ENCODE measurements at places on chromosomes 2 and 18.

DNA sequence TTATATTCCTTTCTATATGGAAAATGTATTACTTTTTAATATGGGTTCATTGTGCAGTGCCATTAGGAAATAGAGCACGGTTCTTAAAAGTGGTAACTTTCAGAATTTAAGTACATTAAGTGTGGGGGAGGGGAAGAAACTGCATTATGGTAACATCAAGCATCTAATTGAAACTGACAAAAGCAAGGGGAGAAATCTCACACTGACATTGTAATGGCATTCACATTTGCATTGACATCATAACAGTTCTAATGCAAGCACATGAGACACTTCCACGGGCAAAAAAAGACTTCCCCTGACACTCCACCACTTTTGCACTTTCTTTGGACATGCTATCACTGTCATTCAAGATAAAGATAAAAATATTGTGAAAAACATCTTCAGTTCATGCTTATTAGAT lies 431.3 kb upstream of the SMIM21 start:
- no peak for DNase-seq

GRCh38 chr2:236512902-236513435 lies 56.7 kb upstream of the ACKR3 start:
- peak; percentile 73 for DNase-seq

DNA sequence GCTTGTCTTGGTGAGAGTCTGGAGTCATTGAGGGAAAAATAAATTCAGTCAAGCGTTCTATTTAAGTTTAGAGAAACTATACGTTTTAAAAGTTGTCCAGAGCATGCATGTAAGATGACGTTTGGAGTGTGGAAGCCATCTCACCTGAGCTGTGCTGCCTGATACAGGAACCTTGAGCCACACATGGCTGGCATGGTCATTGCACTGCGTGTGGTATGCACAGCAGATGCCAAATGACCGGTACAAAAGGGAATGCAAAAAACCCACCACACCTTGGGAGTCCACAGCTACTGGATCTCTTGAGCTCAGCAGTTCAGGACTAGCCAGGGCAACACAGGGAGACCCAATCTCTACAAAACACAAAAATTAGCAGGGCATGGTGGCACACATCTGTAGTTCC lies 4.3 kb downstream of the MZT2B start:
- DNase-seq, result no peak

DNA sequence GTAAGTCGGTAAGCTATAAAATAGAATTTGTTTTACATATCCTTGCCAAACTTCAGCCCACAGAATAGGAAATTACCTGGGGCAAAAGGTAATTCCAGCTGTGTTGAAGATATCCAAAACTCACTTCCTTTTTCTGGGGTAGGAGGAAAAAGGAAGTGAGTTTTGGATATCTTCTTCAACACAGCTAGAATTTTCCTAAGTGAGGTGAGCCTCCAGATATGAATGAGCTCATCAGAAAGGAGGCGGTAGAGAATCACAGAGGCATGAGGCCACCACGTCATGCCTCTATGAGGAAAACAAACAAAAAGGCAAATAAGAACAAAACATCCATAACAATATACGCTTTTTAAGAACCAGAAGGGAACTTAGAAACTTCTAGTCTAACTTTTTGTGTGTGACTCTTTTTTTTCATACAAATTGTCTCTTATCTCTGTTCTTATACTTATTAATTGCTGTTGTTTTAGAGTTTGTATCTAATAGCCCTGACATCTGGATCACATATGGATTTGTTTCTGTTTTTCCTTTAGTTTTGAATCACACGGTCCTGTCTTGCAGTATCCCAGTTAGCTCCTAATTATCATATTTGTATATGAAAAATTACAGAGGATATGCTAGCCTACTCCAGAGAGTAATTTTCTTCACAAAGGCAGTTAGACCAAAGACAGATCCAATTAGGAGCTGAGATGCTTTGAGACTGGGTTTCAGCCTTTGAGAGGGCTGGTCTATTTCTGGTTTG lies 104.5 kb downstream of the RBM43 start:
- no peak for DNase-seq

GRCh38 chr2:111930875-111931274 lies 32.5 kb downstream of the MERTK start:
- DNase-seq, result no peak

GRCh38 chr18:55245211-55245614 lies 286.0 kb upstream of the CCDC68 start:
- DNase-seq, result no peak

DNA sequence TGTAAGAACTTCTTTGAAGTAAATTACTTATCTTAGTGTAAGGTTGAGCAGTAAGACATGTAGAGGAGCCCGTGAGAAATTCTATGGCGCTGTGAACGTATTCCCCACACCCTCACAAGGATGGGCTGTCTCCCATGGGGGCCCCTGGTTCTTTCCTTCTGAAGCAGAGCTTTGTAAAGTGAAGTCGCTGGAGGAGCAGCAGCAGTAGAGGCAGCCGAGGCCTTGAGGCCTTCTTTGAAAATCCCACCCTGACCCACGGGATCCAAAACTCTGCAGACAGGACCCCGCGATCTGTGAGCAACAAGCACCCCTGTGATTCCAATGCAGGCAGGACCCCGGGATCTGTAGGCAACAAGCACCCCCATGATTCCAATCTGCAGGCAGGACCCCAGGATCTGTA lies 23.8 kb upstream of the SNTG2 start:
- no peak for DNase-seq

- no peak for DNase-seq
Observed at GRCh38 chr18:80185545-80185944, 61.8 kb downstream of the PARD6G start.

DNA sequence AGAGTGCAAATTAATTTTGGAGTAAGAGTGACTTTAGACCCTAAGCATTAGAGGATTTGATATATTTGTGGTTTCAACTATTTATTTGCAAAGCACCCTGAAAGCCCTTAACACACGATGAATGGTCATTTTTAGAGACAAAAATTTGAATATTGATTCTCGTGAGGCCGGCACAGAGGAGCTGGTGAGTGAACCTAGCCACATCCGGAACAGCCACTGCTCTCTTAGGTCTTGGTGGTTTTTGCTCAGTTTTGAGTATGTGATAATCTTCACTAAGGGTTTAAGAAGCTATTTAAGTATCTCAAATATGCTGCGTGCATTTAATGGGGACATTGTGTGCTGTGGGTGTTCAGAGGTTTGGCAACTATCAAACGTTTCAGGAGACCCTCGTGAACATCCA lies 204.8 kb downstream of the TSN start:
- DNase-seq, result no peak

- no peak for DNase-seq
Observed at GRCh38 chr2:6184532-6185292, 492.5 kb downstream of the SOX11 start.

DNA sequence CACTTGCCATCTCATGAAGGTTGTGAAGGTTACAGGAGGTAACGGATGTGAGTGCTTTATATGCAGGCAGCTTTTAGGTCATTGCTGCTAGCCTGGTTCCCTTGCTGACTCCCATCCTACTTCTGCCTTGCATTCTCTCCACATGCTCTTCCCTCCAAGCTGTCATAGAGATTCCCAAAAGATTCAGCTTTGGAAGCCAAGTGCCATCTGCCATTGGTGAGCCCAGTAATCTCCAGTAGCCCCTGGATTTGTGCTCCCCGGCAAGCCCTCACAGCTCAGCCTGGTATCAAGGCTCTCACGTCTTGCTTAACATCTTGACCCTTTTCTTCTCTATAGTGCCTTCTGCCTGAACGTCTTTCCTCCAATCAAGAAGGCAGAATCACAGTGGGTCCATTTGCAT lies 61.6 kb downstream of the MYT1L start:
- no peak for DNase-seq

GRCh38 chr2:231410293-231411004 lies 14.9 kb downstream of the B3GNT7 start:
- no peak for DNase-seq

GRCh38 chr2:181780047-181780651 lies 99.8 kb upstream of the NEUROD1 start:
- DNase-seq, result no peak

DNA sequence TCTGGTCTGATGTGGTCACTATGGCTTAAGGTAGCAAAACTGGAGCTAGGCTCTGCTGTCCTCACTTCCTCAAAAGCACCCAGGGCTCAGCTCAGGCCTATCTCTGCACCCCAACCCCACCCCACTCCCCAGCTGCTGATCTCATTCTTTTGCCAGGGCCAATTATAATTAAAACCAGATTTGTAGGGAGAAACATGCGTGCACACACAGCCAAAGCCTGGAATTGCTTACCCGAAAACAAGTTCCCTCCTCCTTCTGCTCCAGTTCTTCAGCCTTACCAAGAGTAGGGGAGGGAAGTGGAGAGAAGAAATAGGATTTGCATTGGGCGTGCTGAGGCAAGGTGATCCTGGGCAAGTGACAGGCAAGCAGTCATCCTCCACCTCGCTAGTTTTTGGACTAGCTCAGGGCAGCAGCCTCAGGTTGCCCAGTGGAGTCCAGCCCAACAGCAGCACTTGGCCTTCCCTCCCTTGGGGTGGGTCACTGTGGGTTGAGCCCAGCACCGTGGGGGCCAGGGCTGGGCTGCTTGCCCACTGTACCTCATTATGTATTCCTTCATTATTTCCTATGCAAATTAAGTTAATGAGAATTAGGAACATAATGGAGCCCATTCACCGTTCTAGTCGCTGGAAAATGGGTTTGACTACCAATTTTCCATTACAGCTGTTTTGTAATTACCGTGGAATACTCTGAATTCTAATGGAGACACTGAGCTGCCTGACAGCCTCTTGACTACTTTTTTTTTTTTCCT lies 199.1 kb upstream of the CELF4 start:
- no peak for DNase-seq

GRCh38 chr18:47250391-47251046 lies 941 bp downstream of the SKOR2 start:
- no peak for DNase-seq

- no peak for DNase-seq
Observed at GRCh38 chr18:10374195-10374594, 80.2 kb upstream of the APCDD1 start.

GRCh38 chr2:66030553-66030952 lies 404.4 kb upstream of the MEIS1 start:
- DNase-seq, result no peak

- DNase-seq, result no peak
Observed at GRCh38 chr18:43866696-43867095, 589.4 kb upstream of the SYT4 start.

DNA sequence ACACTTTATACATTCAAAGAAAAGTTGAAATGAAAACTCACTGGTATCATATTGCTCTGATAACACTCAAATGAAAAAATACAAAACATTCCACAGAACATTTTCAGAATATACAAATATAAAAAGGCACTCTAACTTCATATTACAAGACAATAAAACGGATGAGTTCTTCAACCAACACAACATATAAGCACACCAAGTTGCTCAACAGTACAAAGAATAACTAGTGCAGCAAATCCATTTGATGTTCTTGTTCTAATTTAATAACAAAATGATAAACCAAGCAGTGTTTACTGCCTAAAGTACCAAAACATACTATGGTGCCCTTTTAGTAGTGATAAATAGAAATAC lies 60.8 kb upstream of the PGAP1 start:
- no peak for DNase-seq

DNA sequence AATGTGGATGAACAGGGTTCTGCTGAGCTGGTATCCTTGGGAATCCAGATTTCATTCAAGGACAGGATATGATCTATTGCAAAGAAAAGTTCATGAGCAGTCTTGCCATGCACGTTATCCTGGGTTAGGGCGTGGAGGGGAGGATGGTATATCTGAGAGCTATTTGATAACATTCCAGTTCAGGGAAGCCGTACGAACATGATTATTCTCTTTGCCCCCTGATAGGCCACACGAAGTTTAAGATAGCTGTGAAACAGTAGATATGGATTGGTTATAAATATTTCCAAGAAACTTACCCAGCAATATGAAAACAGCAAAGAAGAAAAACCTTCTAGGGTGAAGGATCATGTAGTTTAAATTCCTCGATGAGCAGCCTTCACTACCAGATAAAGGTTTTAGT lies 171.9 kb downstream of the LTBP1 start:
- DNase-seq, result no peak

DNA sequence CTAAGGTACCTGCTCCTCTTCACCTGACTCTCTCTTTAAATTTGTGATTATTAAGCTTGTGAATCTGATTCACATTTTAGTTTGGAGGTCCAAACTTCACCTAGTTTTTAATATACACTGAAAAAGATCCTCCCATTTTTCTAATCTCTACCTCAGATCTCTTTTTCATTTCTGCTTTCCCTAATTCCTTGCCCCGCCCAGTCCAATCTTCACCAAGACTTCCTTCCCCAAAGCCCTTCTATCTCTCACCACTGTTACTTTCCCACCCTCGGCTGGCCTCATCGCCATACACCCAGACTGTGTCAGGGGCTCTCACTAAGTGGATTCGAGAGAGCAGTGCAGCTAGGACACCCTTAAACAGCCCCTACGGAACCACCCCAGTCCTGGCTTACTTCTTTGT lies 40.0 kb downstream of the LBH start:
- no peak for DNase-seq

DNA sequence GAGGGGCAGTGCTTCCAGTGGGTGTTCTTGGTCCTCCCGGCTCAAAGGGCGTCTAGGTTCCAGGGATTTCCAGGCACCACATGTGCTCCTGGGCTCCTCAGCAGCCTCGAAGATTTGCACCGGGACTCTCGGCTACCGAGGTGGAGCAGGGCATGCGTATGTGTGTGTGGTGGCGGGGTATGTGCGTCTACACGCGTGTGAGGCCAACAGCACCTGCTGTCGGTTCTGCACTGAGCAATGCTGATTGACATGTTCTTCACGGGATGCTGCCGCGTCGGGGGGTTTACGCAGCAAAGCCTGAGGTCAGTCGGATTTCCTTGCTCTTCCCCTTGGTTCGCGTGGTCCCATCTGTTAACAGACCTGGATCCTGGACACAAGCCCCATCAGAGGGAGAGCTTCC lies 119.8 kb downstream of the NDUFA10 start:
- no peak for DNase-seq

- no peak for DNase-seq
Observed at GRCh38 chr2:61356261-61356957, 114.5 kb downstream of the USP34 start.

GRCh38 chr18:35525795-35526494 lies 28.2 kb upstream of the INO80C start:
- DNase-seq, result no peak

DNA sequence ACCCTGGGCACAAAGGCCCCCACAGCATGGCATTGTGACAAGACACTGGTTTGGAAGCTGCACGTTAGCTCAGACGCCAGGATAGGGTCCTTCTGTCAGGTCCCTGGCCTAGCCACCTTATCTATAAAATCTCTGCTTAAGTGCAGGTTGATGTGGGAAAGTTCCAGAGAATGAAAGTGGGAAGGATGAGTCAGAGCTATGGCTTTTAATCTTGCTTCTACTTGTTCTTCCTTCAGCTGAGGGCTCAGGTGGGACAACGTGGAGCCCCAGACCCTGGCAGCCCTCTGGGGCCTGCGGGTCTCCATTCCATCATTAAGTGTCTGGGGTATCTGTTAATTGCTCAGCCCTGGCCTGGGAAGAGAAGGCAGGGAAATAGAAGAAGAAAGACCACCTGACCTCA lies 64.5 kb downstream of the CELF4 start:
- no peak for DNase-seq
